Esophagus squamous epithelium (tissue), 5 donors: ENCODE measurements at places on chromosomes 3 and 15.

- DNase-seq: no peak
Measured at GRCh38 chr3:58250093-58250707, 12.6 kb downstream of the ABHD6 start.

GRCh38 chr3:11260460-11260859 is 11.7 kb upstream of the ATG7 start:
- no peak for DNase-seq

DNA sequence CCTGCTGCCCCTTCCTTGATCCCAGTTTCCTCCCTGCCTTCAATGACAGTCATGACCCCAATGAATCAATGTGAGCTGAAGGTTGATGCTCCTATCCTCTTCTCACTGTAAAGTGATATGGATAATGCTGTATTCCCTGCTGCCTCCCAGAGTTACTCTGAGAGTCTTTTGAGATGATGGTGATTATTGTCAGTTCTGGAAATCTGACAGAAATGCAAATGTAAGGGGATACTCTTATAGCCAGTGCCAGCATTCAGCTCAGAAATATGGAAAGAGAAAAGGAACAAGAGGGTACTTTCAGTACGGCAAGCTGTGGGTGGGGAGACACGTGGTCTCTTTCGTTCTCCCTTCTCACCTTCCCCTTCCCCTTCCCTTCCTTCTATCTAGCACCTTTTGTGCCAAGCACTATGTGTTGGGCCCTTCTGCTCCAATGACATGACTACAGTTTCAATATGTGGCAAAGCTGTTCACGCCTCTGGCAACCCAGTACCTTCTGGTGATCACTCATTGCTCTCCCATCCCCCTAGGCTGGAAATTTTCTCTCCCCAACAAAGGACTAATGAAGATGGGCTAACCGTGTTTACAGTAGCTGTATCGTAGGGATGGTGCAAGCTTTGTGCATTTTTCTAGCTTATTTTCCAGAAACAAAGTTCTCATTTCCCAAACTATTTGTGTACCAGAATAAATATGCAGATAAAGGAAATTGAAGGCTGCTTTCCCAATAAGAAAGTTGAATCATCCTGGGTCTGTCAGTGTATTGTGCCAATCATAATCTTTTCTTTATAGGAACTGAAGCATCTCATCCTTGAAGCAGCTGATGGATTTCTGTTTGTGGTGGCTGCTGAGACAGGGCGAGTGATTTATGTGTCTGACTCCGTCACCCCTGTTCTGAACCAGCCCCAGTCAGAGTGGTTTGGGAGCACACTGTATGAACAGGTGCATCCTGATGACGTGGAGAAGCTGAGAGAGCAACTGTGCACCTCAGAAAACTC is 70.3 kb downstream of the ARNT2 start:
- DNase-seq: no peak

DNA sequence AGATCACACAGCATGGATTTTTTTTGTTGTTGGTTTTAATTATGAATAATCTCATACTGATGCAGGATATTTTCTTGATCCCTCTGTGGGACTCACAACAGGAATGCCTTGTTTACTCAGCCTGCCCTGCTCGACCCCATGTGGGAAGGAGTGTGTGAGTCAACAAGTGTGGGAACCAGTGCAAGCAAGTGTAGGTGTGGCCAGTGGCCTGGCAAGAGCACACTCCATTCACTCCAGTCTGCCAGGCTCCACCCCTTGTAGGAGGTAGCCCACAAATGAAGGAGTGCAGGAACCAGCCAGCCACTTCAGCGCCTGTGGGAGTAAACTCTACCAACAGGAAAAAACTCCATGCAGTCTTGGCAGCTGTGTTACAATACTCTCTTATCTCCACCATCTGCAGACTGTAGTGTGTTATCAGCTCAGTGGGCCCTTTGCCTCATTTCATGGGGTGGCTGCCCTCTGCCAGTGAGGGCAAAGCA is 393.6 kb downstream of the OTOL1 start:
- no peak for DNase-seq

DNA sequence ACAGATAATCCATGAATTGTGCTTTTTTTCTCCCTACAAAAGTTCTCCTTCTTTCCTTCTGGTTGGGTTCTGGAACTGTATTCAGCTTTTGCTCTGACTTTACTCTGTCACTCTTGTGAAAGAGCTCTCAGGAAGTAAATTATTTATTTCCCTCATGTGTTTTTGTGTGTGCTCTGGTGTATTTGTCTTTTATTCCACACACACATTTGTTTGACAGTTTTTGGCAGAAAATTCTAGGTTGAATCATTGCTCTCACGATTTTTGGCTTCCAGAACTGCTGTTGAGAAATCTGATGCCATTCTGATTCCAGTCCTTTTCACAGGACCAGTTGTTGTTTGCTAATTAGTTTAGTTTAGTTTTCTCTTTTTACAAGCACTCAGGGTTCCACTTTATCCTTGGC is 172.8 kb downstream of the PLCH1 start:
- no peak for DNase-seq

DNA sequence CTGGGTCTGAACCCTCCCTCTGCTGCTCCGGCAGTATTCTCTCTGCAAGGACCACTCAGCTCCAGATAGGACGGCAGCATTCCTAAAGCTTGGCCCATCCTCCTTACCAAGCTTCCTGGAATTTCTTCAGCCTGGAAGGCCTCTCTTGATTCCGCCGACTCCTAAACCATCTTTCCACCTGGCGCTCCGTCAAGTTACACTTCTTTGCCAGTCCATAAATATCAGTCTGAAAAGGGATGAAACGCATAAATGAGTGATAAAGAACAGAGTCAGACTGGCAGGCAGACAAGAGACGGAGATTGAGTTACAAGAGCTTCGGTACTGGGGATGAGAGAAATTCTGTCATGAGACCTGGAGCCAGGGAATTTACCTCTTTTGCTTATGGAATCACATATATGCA is 44.3 kb downstream of the CERS3 start:
- no peak for DNase-seq
